ENCODE measurements at places on chromosomes 2 and 18.

- no peak for DNase-seq
Observed at GRCh38 chr2:36727550-36727949, 31.0 kb downstream of the VIT start.

DNA sequence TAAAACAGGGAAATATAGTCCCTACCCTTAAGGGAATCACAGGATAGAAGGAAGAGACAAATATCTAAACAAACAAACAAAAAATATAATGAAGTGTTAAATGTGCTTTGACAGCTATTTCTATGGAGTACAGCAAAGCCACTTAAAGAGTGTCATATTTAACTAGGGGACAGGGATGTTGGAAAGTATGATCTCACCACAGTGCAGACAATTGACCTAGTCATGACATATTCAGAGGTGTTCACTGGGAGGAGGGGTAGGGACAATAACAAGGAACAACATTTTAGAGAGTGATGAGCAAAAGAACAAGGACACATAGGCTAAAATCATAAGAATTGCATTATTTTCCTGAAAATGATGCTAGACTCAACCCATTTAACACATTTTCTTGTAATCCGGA, 107.5 kb downstream of the TMEM163 start:
- DNase-seq: no peak

DNA sequence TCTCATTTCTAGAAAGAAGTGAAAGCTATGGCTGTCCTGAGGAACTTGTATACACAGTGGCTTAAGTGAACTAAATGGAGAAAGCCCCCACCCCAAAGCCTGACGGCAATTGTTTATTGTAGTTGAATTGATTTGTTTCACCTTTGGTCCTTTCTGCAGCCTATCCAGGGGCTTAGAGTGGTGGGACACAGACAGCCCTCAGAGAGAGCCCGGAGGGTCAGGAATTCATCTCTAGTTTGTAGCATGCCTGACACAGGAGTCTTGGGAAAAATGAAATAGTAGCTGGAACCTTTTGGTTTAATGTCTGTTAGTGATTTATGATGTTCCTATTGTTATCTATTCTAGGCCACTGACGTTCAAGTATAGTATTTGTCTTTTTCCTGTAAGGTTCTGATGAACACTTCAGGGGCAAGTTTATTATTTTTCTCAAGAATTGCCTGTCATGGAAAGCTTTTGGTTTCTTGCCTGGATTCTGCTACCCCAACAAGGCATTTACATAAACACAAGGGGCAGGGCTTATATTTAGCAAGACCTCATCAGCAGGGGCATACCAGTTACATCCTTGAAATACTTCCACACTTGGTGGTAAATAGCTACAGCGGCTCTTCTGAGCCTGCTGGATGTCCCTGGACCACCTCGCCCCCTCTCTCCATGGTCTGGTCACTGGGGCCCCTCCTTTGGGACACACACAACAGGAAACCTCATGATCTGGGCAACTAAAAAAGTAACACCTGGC, 44.4 kb downstream of the KCNE4 start:
- DNase-seq: no peak

DNA sequence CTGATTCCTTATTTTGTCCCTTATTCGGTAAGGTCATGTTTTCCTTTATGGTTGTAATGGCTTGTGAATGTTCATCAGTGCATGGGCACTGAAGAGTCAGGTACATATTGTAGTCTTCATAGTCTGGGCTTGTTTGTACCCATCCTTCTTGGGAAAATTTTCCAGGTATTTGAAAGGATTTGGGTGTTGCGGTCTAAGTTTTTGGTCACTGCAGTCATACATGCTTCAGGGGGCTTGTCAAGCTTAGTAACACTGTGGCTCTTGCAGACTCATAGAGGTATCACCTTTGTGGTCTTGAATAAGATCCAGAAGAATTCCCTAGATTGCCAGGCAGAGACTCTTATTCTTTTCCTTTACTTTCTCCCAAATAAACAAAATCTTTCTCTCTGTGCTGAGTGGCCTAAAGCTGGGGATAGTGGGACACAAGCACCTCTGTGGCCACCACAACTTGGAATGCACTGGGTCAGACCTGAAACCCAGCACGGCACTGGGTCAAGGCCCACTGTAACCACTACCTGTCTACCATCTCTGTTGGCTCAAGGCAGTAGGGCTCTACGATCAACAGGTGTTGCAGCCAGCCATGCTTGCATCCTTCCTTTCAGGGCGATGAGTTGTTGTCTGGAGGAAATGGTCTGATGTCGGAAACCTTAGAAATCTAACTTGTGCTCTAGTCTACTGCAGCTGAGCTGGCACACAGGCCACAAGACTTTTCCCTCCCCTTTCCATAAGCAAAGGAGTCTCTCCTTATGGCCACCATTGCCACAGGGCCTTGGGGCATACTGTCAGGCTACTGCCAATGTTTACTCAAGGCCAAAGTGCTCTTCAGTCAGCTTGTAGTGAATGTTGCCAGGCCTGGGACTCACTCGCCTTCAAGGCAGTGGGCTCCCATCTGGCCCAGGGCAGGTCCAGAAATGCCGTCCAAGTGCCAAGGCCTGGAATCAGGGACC, 21.5 kb downstream of the IL1RN start:
- no peak for DNase-seq

DNA sequence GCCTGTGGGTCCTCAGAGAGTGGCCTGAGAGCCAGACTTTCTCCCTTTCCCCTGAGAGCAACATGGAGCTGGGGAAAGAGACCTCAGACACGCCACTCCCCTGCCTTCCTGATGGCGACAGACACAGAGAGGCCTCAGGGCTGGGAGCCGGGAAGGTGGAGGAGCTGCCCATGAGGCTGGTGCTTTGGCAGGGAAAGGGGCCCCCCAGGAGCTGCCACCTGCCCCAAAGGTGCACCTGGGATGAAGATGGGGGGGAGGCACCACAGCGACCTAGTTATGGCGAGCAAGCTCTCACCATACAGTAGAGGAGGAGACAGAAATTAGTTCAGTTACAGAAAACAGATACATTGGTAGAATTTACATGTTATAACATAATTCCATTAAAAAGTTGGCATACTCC, 80.7 kb upstream of the PXDN start:
- DNase-seq: no peak

GRCh38 chr2:60991644-60992043, 25.9 kb upstream of the PEX13 start:
- no peak for DNase-seq

All from stimulated activated CD4-positive, alpha-beta T cell treated with anti-CD3 and anti-CD28 coated beads, Interleukin-1b, Interleukin-23, amount 100 ng/mL, for 24 hours (primary cell).